ENCODE measurements at places on chromosomes 4 and X.

GRCh38 chr4:139889901-139890300 is 224.3 kb downstream of the MGST2 start:
- DNase-seq: no peak

DNA sequence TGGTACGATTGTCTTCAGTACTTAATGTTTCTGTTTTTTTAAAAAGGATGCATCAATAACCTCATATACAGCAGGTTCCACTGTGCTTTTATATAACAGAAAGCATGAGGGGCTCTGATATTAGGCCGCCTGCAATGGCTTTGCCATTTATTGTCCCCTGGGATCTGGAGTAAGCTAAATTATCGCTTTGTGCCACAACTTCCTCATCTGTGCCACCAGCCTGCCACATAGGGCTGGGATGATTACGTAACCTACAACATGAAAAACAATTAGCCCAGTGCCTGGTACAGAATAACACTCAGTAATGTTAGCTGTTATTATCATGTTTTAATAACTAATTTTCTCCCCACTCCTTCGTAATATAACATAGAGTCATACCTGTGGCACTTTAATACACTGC is 65.5 kb upstream of the TRIM2 start:
- DNase-seq: no peak

DNA sequence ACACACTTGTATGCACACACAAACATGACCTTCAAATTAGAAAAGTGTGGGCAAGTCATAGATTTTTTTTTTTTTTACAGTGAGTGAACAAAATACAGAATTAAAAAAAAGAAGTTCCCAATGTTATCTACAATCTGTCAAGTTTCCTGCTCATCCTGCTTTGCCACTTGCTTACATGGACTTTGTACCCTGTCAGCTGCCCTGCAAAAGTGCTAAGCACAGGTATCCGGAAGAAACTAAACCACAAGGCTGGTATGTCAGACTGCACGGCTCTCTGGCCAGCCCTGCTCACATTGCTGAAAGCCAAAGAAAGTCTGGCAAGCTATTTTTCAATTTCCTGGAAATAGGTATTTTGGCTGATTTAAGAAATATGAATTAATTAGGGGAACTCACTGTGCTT is 38.9 kb upstream of the BCLAF3 start:
- no peak for DNase-seq

- DNase-seq: no peak
Observed at GRCh38 chrX:148552775-148553174, 52.4 kb downstream of the AFF2 start.

DNA sequence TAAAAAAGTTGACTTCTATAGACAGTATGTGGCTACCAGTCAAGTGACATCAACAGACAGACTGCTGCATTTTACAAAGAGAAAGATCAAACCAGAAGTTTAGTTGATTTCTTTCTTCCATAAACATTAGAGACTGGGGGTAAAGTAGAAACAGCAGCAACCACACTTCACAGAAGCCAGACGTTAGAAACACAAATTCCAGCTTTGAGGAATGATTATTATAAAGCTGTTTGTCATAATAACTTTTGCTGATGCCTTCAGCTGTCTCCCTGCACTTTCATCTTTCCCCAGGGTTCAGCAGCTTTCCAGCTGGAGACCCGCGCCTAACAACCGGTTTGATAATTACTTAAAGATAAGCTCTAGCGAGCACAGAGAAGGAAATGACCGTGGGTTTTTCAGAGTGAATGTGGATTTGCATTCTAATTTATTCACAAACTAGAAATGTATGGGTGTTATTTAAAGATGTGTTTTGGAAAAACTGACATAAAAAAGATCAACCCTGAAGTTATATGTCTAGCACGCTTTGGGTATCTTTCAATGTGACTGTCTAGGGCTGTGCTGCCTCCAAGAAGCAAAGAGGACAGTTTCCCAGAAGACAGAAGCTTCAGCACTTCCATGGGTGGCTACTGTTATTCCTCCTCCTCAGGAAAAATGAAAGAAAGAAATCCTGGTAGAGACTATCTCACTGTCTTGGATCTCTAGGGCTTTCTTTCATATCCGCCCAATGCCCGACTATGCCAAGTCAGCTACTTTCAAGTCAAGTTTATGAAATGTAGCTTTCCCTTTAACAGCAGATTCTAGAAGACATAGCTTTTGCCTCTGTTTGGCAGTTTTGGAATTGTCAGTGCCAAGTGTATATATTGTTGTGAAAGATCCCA is 15.0 kb upstream of the ENAM start:
- no peak for DNase-seq

GRCh38 chrX:18410038-18410437 is 15.4 kb upstream of the CDKL5 start:
- DNase-seq: no peak

DNA sequence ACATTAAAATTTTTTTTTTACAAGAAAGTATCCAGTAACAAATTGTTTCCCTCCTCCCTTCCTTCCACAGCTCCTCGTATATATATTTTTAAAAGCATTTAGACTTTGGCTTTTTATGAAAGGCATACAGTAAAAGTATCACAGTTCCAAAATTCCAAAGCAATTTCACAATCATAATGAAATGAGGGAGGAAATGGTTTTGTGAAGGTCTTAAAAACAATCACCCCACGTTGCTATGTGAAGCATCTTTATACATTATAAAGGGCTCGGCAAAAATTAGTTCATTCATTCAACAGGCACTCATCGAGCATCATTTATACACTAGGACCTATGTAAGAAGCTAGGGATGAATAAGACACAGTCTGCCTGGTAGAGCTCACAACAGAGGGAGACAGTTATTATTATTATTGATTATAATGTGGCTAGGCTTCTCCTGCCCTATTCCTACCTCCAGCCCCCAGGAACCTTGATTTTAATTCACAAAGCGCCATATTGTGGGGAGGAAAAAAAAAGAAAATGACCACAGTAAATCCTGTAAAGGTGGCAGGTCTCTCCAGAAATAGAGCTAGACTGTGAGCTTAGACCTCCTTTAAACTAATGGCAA is 239.9 kb downstream of the MAML3 start:
- no peak for DNase-seq

Measured in stimulated activated CD4-positive, alpha-beta T cell treated with anti-CD3 and anti-CD28 coated beads, Interleukin-1b, Interleukin-23, amount 100 ng/mL, for 1 hour (primary cell).